ENCODE measurements at places on chromosomes 1 and 21. TPM values are rescaled to one million over a fixed set of nuclear protein-coding genes. Genes with fewer than 3 reads are reported as not detected.

DNA sequence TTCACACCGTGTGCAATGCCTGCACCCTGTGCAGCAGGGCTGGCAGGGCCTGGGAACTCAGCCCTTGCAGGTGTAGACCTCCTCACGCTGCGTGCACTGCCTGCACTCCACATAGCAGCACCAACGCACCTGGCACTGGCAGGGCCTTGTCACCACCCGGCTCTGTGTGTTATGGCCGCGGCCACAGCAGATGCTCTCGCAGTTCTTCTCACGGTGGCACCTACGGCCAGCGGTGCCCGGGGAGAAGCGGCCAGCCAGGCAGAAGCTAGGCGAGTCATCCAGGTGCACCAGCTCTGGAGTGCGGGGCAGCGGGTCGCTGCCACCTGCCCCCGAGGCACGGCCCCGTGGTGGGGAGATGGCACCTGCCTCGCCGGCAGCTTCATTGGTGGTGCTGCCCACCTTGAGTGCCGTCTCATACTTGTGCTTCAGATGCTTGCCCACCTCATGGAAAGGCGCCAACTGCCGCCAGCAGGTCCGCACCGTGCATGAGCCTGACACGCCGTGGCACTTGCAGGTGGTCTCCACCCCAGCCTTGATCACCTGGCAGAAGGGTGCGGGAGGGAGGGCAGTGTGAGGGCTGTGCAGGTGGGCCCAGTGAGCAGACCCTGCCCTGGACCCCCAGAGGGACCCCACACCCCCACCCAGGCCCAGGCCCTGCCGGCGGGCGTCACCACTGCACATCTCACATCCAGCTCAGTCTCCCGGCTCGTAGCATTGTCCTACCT lies 26.1 kb downstream of the WNT9A start:
- no peak for DNase-seq

- DNase-seq, result no peak
Measured at GRCh38 chr1:240462766-240463395, 149.1 kb downstream of the GREM2 start.

DNA sequence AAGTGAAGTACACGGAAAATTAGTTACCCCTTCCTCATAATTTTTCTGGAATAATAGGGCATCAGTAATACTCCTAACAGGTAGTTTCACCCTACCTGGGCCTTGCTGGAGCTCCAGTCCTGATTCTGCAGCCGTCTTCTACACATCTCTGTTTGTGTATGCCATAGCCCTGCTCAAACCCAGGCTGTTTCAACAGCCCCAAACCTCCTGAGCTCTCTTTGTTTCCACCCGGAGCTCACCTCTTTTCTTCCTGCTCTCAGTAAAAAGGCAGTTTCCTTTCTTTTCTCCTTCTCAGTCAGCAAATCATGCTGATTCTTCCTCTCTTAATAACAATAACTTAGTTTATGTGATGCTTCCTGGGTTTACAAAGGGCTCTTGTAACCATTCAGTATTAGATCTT lies 355.1 kb upstream of the RUNX1 start:
- DNase-seq, result no peak

RNPC3 gene
- total RNA-seq, result 14.4 TPM

BOLA1 gene
- 37.8 TPM for total RNA-seq

INTS3 gene
- 26.1 TPM for total RNA-seq

C1orf226 gene
- total RNA-seq, result 22.1 TPM

SEMA6C gene
- total RNA-seq, result 4.1 TPM

Data from prostate gland (tissue), 2 donors.